ENCODE measurements at places on chromosomes 3 and 15.

GRCh38 chr3:38651153-38651789 is 1.8 kb upstream of the SCN5A start:
- peak; percentile 51 for DNase-seq

- peak; percentile 28 for DNase-seq
Observed at GRCh38 chr15:85828874-85829273, 34.1 kb upstream of the KLHL25 start.

DNA sequence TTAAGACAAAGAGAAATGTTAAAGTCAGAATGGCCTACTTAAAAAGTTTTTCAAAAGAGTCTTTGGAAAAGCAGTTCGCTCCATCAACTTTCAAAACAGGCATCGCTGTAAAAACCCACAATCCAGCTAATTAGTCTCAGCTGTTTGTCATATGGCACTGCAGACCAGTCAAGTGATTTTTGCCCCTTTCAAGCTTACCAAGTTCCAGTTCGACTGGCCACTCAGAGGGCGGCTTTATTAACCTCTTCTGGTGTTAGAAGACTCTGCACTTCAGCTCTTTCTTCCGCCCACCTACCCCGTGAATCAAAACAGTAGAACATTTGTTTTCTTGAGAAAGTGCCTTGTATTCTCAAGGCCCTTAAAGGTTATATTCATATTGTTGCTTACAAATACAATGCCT is 19.3 kb downstream of the RAB27A start:
- DNase-seq: peak; percentile 65

DNA sequence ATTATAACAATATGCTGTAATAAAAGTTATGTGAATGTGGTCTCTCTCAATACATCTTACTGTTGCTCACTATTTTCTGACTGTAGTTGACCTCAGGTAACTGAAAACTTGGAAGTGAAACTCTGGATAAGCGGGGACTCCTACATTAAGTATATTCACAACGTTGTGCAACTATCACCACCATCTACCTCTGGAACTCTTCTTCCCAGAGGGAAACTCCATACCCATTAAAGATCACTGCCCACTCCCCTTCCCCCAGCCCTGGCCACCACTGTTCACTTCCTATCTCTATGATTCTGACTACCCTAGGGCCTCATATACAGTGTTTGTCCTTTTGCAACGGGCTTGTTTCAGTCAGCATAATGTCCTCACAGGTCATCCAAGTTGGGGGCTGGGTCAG is 20.7 kb downstream of the SLCO3A1 start:
- DNase-seq: no peak

GRCh38 chr3:52454250-52454937 is 553 bp upstream of the TNNC1 start:
- no peak for DNase-seq

DNA sequence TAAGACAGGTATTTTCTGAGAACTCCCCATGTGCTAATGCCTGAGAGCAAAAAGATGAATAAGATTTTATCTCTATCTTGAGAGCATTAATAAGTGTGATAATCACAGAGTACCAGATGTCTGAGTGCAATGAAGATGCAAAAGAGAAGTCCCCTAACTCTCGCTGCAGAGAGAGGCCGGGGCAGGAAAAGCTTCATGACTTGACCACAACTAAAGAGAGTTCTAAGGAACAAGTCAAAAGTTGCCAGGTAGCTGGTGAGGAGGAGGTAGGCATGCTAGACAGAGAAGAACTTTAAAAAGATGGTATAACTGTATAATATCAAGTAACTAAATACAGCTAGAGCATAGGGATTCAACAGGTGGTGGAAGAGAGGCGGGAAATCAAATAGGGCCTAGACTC is 28.8 kb downstream of the MTMR10 start:
- no peak for DNase-seq

GRCh38 chr15:47857014-47857775 is 139.9 kb downstream of the SEMA6D start:
- no peak for DNase-seq

DNA sequence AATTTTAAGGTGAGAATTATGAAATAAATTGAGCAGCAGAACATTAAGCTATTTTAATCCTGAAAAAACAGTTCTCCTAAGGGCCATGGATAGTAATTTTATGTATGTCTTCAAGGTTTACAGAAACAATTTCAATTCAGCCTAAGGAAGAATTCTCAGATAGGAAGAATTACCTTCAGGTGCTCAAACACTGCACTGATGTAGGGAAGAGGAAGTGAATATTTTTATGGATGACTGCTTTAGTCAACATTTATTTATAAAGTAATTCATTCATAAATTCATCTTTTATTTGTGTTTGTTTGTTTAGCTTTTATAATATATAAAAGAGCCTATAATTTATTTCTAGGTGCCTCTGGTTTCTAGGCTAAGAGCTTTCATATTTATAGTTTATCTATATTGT is 620.7 kb downstream of the NAALADL2 start:
- no peak for DNase-seq

GRCh38 chr3:87973906-87974305 is 84.9 kb downstream of the CGGBP1 start:
- no peak for DNase-seq

DNA sequence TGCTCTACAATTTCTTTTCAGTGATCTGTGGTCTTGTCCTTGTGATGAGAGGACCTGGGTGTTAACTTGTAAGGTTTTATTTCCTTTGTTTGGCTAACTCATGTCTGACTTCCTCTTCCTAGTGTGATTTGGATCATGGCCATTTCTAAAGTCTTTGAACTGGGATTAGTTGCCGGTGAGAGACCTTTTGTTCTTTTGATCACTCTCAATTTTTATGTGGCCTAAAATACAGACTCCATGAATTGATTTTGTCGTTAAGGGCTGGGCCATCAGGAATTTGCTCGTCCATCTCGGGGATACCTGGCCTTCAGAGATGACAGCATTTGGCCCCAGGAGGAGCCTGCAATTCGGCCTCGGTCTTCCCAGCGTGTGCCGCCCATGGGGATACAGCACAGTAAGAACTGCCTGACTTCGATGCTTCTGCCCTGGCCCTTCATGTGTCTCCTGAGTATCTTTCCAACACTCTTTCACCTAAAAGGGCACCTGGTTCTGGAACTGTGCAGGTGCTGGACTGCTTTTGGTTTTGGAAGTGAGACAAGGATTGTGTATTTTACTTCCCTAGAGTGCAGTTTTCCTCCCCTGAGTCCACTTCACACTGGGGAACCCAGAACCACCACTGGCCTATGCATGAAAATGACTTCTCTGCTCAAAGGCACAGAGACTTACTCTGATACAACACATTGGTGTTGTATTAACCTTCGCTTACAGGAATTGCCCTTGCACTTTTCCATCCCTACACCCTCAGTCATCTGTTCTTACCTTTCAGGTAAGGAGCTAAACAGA is 13.1 kb upstream of the LRRC2 start:
- no peak for DNase-seq

GRCh38 chr3:171282041-171282440 is 178.2 kb downstream of the TNIK start:
- DNase-seq: peak; percentile 61

DNA sequence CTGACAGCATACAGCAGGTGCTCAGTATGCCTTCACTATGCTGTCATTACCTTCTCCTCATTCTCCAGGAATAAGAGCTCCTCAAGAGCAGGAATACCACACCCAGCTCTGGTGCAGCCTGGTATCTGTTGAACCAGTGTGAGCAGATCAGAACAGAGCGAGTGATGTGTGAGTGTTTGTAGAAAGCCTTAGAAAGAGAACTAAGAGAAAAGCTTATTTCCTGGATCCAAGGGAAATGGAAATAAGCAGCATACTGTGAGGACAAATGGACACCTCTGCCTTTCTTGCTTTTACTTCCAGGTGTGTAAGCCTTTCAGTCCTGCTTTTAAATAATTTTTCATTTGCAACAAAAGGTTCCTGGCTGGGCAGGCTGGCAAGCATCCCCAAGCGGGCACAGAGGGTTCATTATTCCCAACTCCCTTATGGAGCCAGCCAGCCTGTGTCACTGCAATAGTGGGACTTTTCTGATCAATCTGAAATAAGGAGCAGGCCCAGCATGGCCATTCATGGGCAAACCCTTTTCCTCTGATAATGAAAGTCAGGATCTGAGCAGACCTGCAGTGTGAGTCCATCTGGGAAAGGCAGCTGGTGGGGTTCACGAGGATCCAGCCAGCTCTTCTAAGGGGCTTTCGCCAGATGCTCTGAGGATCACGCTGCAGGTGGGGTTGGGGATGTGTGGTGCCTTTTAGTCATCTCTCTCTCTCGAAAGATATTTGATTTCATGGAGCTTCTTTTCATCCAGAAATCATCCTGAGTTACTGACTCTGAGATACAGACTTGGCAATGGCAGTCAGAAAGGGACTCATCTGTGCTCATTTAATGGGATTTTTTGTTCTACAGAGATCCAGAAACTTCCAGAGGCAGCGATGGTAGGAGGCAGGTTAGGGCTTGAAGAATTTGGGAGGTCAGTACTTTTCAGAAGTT is 594.9 kb upstream of the CFAP20DC start:
- DNase-seq: no peak

DNA sequence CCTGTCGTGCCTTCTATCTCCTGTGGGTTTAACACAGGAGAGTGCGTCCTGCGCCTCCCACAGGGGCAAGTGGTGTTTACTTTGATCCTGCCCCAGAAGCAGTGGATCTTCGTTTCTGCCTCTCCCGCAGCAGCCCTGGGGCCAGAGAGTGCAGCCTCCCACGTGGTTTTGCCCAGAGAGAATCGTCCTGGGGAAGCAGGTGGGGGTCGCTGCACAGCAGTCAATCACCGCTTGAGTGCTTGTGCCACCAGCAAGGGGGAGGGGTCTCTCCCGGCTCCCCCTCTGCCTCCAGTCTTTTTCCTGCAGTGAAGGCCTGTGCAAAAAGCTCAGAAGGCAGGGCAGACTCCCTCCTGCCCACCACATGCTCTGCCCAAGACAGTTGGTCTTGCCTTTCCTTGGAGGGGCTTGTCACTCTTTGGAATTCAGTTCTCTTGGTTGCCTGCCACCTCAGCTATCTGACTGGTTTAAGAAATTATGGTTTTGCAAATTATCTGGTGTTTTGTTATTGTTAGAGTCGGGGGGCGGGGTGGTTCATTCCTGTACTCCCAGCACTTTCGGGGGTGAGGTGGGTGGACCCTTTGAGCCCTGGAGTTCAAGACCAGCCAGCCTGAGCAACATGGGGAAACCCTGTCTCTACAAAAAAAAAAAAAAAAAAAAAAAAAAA is 26.9 kb downstream of the STOML1 start:
- peak; percentile 62 for DNase-seq

- DNase-seq: peak; percentile 38
Observed at GRCh38 chr3:72892870-72893269, 5.0 kb downstream of the GXYLT2 start.

DNA sequence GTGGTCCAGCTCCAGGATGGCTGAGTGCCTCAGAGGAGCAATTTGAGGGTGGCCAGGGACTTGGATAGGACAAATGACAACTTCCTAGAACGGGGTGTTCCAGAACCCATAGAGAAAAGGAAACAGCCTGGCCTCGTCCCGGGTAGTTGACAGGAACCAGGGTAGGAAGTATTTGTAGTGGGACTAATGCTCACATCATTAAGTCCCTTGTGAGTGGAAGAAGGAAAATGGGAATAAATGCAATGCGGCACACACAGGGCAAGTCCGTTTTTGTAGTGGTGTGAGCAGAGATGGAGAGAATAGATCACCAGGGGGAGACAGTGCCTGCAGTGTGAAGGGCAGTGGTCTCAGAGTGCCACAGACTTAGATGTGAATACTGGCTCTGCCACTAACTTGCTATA is 19.6 kb downstream of the TIMP4 start:
- DNase-seq: peak; percentile 61

DNA sequence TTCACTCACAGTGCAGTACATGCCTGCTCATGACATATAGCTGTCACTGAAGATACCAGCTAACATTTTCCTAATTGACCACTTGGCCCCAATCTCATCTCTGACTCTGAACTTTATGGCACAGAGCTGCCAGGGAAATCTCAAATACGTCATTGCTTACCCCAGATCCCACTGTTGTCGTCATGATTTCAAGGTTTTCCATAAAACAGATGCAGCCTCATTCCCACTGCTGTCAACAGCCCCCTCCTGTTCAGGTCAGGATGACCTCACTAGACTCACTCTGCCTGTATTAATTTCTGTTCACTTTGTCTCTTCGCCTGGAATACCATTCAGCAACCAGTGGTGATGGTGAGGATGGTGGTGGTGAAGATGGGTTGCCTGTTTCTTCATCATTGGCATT is 262.6 kb upstream of the TPM1 start:
- DNase-seq: no peak

DNA sequence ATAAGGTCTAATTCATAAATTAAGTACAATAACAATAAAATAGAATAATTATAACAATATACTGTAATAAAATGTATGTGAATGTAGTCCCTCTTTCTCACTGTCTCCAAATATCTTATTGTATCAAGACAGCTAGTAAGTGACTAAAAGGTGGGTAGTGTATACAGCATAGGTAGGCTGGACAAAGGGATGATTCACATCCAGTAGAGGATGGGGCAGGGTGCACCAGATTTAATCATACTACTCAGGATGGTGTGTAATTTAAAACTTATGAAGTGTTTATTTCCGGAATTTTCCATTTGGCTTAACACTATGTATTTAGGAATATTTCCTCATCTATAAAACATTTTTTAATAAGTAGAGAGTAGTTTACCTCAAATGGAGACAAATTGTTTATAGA is 876.1 kb upstream of the CADM2 start:
- no peak for DNase-seq

GRCh38 chr3:162302983-162303624 is 806.5 kb downstream of the OTOL1 start:
- DNase-seq: peak; percentile 12

DNA sequence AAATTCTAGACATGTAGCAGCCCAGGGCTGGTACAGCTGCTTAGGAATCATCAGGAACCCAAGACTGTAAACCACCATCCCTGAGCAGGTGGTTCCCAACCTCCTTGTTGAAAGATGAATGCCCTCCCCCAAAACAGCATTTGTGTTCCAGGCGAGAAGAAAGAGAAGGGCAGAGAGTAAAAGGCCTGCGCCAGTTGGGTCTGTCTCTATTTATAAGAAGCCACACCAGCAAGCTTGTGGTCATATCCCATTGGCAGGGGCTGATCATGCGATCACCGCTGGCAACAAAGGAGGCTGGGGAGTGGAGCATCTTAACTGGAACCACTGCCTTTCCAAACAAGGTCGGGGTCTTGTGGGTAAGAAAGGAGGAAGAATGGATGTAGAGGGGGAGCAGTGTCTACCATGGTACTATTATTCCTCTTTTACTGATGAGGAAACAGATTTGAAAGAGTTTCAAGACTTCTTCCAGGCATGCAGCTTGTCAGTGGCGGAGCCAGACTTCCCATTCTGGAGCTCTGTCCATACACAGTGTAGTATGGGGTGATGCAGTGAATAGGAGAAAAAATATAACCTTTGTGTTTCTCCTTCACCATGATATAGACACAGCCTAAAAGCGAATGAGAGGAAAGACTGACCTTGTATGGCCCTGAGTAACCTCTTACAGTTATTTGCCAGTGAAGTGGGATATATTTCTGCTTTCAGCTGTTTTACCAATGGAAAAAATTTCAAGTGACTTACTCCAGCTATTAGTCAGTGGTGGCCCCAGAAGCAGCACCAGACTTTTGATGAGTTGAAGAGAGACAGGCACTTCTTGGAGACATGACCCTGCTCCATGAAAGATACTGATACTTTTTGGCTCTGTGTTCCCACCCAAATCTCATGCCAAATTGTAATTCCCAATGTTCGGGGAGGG is 222.6 kb downstream of the ABHD5 start:
- no peak for DNase-seq
